ENCODE measurements at places on chromosomes 13 and 19. TPM values are rescaled to one million over a fixed set of nuclear protein-coding genes. Genes with fewer than 3 reads are reported as not detected.

DNA sequence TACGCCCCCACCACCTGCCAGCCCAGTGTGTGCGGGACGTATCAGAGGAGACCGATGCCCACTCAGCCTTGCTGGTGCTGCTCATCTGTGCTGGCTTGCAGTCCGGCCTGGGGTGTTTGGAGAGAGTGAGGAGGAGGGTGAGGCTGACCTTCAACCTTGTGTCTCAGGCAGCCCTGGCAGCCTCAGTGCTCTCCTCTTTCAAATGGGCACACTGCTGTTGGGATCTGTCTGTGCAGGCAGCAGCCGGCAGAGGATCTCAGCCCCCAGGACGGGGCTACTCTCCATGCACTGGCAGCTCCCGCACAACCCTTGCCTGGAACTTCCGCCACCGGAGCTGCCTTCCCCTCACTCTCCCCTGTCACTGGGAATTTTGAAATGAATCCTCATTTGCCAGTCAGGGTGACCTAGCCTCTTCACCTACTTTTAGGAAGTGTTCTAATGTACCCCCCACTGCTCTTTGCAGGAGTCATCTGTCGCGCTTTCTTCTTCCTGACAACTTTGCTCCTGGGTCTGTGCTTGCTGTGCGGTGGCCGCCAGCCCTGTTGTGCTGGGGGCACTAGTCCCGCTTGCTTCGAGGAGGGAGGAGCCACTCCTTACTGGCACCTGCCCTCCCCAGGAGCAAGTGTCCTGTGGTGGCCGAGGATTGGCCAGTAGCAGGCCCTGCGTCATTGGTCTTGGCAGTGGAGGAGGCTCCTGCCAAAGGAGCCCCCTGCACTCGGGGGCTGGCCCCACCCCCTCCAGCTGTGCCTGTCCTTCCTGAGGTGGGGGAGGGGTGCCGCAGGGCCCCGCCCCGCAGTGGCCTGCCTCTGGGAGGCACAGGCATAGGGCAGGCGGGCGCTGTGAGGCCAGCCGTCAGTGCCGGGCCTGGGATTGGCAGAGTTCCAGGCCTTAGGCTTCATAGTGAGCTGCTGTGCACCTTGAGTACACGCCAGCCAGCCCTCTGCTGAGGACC, 53.4 kb downstream of the TSSK6 start:
- H3K4me3 ChIP-seq: no peak overlapping the region
- H3K4me1 ChIP-seq: peaks cover 70% of the 10 kb centered on the region
- peak overlapping the region; percentile 9 for H3K27ac ChIP-seq

DNA sequence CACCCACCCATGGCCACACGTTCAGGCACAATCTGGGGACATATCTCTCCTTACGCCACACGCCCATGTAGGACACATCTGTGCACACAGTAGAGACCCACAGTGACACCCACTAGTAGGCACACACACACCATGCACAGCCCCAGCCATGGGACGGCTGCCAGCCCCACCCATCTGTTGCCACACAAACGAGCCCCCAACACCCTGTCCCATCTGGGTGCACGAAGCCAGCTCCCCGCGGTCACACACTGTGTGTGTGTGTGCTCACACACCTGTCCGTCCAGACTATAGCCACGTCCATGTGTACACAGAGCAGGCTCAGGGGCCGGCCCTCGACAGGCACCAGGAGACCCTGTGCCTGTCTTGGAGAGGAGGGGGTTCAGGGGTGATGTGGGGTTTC, 10.6 kb downstream of the ERFL start:
- H3K4me1 ChIP-seq: no peaks in the 10 kb centered on the region
- no peak overlapping the region for H3K27ac ChIP-seq
- DNase-seq: no peak
- H3K36me3 ChIP-seq: no peaks in the 10 kb centered on the region
- no peak overlapping the region for H3K4me3 ChIP-seq

GRCh38 chr13:71209217-71209616, 657.8 kb downstream of the DACH1 start:
- no peaks in the 10 kb centered on the region for H3K4me1 ChIP-seq
- no peaks in the 10 kb centered on the region for H3K27me3 ChIP-seq
- H3K36me3 ChIP-seq: no peaks in the 10 kb centered on the region
- H3K4me3 ChIP-seq: no peak overlapping the region
- no peak for DNase-seq
- H3K27ac ChIP-seq: no peak overlapping the region

GRCh38 chr13:24147570-24147963, 13.0 kb upstream of the SPATA13 start:
- peaks cover 6% of the 10 kb centered on the region for H3K4me1 ChIP-seq
- no peaks in the 10 kb centered on the region for H3K36me3 ChIP-seq
- no peak overlapping the region for H3K27ac ChIP-seq
- H3K4me3 ChIP-seq: no peak overlapping the region
- DNase-seq: no peak

Gene C19orf18
- total RNA-seq: 3.0 TPM

Gene SIAH3
- 0.10 TPM for total RNA-seq

Gene ANKRD27
- 16.6 TPM for total RNA-seq

GRCh38 chr13:101530293-101530692, 77.8 kb downstream of the ITGBL1 start:
- no peak overlapping the region for H3K4me3 ChIP-seq
- H3K4me1 ChIP-seq: no peaks in the 10 kb centered on the region
- H3K27me3 ChIP-seq: no peaks in the 10 kb centered on the region
- no peak for DNase-seq
- H3K36me3 ChIP-seq: no peaks in the 10 kb centered on the region

GRCh38 chr13:24228852-24229458, 68.4 kb downstream of the SPATA13 start:
- no peak for DNase-seq
- H3K4me1 ChIP-seq: peaks cover 46% of the 10 kb centered on the region
- no peak overlapping the region for H3K27ac ChIP-seq
- H3K36me3 ChIP-seq: peaks cover 6% of the 10 kb centered on the region

- no peak overlapping the region for H3K27ac ChIP-seq
- peaks cover 7% of the 10 kb centered on the region for H3K27me3 ChIP-seq
- no peak for DNase-seq
- H3K4me1 ChIP-seq: no peaks in the 10 kb centered on the region
- no peaks in the 10 kb centered on the region for H3K36me3 ChIP-seq
Measured at GRCh38 chr13:48879432-48879831, 96.3 kb upstream of the FNDC3A start.

GRCh38 chr13:112467236-112467635, 91.1 kb downstream of the SPACA7 start:
- H3K27me3 ChIP-seq: peaks cover 5% of the 10 kb centered on the region
- no peak overlapping the region for H3K4me3 ChIP-seq
- no peak overlapping the region for H3K27ac ChIP-seq
- H3K36me3 ChIP-seq: no peaks in the 10 kb centered on the region
- no peak for DNase-seq

GRCh38 chr13:95643936-95644598, 439 bp downstream of the DZIP1 start:
- peaks cover 34% of the 10 kb centered on the region for H3K4me1 ChIP-seq
- H3K27me3 ChIP-seq: peaks cover 66% of the 10 kb centered on the region
- peak overlapping the region; percentile 69 for H3K27ac ChIP-seq
- H3K36me3 ChIP-seq: no peaks in the 10 kb centered on the region
- no peak for DNase-seq

DNA sequence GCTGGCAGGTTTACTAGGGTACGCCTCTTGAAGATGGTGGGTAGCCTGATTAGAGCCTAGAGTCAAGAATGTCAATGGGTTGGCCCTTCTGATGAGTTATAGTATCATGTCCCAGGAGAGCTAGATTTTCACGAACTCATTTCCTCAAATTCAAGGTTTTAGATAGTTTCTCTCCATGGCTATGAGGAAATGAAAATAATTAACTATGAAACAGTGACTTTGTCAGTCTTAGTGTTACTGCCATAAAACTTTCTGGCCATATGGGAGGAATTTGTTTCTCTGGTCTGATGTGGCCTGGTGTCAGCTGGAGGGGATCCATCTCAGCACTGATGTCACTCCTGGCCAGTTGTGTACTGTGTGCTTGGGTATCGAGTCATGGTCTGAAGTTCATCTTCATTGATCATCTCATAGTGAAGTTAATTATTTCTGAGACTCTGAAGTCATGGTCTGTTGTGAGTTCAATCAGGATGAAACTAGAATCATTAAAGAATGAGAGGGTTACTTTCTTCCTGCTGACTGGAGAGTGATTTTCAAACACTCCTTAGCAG, 49.4 kb upstream of the TNFSF11 start:
- H3K36me3 ChIP-seq: no peaks in the 10 kb centered on the region
- no peak overlapping the region for H3K4me3 ChIP-seq
- no peaks in the 10 kb centered on the region for H3K27me3 ChIP-seq
- no peak overlapping the region for H3K27ac ChIP-seq
- no peaks in the 10 kb centered on the region for H3K4me1 ChIP-seq
- DNase-seq: no peak

- H3K27me3 ChIP-seq: peaks cover 52% of the 10 kb centered on the region
- no peaks in the 10 kb centered on the region for H3K36me3 ChIP-seq
- no peak overlapping the region for H3K27ac ChIP-seq
- DNase-seq: no peak
- H3K4me3 ChIP-seq: no peak overlapping the region
Measured at GRCh38 chr13:27379126-27379525, 45.3 kb upstream of the GTF3A start.

GRCh38 chr19:7280940-7281666, 13.1 kb downstream of the INSR start:
- DNase-seq: no peak
- H3K27ac ChIP-seq: no peak overlapping the region
- H3K27me3 ChIP-seq: no peaks in the 10 kb centered on the region
- H3K4me3 ChIP-seq: no peak overlapping the region
- H3K36me3 ChIP-seq: peaks cover 4% of the 10 kb centered on the region

DNA sequence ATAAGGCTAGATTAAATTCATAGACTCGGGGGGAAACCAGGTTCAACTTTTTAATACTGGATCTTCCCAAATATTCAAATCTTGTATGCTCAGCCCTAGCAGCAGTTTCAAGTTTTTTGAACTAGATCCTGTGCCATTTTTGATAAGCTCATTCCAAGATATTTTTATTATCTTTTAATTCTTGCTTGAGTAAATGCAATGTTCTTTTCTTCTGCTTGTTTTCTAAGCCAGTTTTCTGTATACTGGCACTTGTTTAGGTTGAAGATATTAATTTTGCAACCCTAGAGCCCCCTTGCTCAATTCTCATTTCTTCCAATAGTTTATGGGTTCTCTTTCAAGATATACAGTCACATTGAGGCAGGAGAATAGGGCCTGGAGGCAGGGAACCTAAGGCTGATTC, 13.1 kb upstream of the PNMA8C start:
- peaks cover 7% of the 10 kb centered on the region for H3K4me1 ChIP-seq
- H3K27me3 ChIP-seq: no peaks in the 10 kb centered on the region
- no peak for DNase-seq

Gene SERTM1
- total RNA-seq: 0.21 TPM

Gene ZNF317
- total RNA-seq: 16.5 TPM

GRCh38 chr13:106484537-106485193, 50.8 kb downstream of the EFNB2 start:
- H3K36me3 ChIP-seq: no peaks in the 10 kb centered on the region
- no peak overlapping the region for H3K27ac ChIP-seq
- peaks cover 32% of the 10 kb centered on the region for H3K4me1 ChIP-seq
- peak overlapping the region; percentile 29 for H3K4me3 ChIP-seq

DNA sequence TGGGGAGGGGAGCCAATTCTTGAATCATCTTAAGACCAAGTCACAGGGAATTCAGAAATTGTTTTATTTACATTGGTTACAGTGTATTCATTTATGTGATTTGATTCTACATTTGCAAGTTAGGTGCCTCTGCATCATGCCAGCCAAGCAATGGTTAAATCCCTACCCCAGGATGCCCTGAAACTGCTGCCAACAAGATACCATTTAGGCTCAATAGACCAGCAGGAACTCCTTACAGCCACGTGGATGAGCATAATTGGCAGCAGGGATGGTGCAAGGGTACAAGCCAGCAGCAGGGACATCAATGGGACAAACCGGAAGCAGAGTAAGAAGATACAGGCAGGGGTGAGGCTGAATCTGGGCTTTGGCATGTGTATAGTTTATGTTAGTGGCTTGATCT, 72.4 kb upstream of the NBEA start:
- DNase-seq: no peak
- H3K4me1 ChIP-seq: no peaks in the 10 kb centered on the region
- no peak overlapping the region for H3K4me3 ChIP-seq
- H3K27ac ChIP-seq: no peak overlapping the region
- no peaks in the 10 kb centered on the region for H3K27me3 ChIP-seq

- no peak overlapping the region for H3K4me3 ChIP-seq
- no peak overlapping the region for H3K27ac ChIP-seq
- peaks cover 10% of the 10 kb centered on the region for H3K27me3 ChIP-seq
Measured at GRCh38 chr13:106628936-106629659, 61.2 kb upstream of the ARGLU1 start.

DNA sequence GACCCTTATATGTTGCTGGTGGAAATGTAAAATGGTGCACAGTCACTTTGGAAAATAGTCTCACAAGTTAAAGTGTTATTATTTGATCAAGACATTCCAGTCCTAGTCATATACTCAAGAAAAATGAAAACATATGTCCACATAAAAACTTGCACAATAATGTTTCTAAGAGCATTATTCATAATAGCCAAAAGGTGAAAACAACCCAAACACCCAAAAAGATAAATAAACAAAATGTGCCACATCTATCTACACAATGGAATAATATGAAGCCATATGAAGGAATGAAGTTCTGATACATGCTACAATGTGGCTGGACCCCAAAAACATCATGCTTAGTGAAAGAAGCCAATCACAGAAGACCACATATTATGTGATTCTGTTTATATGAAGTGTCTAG, 14.4 kb upstream of the AKAP8 start:
- no peaks in the 10 kb centered on the region for H3K27me3 ChIP-seq
- H3K36me3 ChIP-seq: peaks cover 32% of the 10 kb centered on the region
- no peak overlapping the region for H3K4me3 ChIP-seq
- H3K4me1 ChIP-seq: peaks cover 4% of the 10 kb centered on the region
- no peak for DNase-seq

GRCh38 chr13:20715330-20715712, 11.8 kb downstream of the IL17D start:
- peaks cover 24% of the 10 kb centered on the region for H3K4me1 ChIP-seq
- peak overlapping the region; percentile 68 for H3K27ac ChIP-seq
- no peak for DNase-seq
- no peaks in the 10 kb centered on the region for H3K27me3 ChIP-seq

GRCh38 chr19:35209646-35210045, 18.9 kb downstream of the FAM187B start:
- H3K27me3 ChIP-seq: no peaks in the 10 kb centered on the region
- no peak overlapping the region for H3K27ac ChIP-seq
- no peak overlapping the region for H3K4me3 ChIP-seq

GRCh38 chr19:49984491-49984890, 23.5 kb upstream of the SIGLEC11 start:
- no peak overlapping the region for H3K4me3 ChIP-seq
- H3K4me1 ChIP-seq: no peaks in the 10 kb centered on the region
- H3K36me3 ChIP-seq: peaks cover 29% of the 10 kb centered on the region
- no peaks in the 10 kb centered on the region for H3K27me3 ChIP-seq

DNA sequence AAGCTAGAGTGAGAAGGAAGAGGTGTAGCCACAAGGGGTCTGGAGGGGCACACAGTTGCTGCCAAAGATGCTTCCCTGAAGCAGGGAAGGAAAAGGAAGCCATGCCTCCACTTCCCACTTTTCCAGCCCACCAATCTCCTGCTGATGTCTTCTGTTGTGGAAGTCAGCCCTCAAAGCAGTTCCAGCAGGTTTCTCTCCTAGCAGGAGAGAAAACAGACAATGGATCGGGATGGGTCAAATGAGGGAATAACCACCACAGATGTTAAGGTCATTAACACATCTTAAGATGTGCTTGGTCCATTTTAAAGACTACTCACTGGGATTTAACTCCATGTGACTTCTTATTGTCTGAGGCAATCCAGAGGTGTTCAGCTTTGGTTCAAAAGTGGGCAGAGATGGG, 284.1 kb upstream of the SOX21 start:
- H3K27ac ChIP-seq: no peak overlapping the region
- H3K4me3 ChIP-seq: no peak overlapping the region
- no peaks in the 10 kb centered on the region for H3K4me1 ChIP-seq
- H3K36me3 ChIP-seq: no peaks in the 10 kb centered on the region

- no peaks in the 10 kb centered on the region for H3K27me3 ChIP-seq
- H3K36me3 ChIP-seq: no peaks in the 10 kb centered on the region
- no peak overlapping the region for H3K27ac ChIP-seq
- peaks cover 4% of the 10 kb centered on the region for H3K4me1 ChIP-seq
Measured at GRCh38 chr13:32234914-32235313, 80.2 kb downstream of the ZAR1L start.

Gene SULT2B1
- 0.70 TPM for total RNA-seq
